ENCODE measurements at places on chromosomes 7 and 10.

- H3K4me1 ChIP-seq: no peaks in the 10 kb centered on the region
- no peak overlapping the region for H3K4me3 ChIP-seq
- no peak overlapping the region for H3K27ac ChIP-seq
These were observed 293.1 kb upstream of the CACNA2D1 start for GRCh38 chr7:82736633-82737032.

DNA sequence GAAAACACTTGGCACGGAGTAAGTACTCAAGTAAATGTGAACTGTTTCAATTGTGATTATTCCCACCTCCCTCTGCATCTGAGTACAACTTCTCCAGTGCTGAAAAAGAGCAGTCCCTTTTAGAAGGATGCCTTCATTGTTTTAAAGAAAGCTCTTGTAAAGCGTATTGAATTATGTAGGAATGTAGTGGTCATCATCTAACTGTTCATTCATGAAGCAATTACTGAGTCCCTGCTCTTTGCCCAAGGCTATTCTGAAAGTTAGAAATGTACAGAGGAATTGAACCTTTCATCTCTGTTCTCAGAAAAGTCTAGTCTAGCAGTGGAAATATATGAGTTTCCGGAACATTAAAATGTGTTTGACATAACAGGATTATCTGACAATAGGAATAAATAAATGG, 127.8 kb downstream of the CACNB2 start:
- no peaks in the 10 kb centered on the region for H3K4me1 ChIP-seq
- H3K27me3 ChIP-seq: no peaks in the 10 kb centered on the region
- H3K36me3 ChIP-seq: no peaks in the 10 kb centered on the region
- H3K27ac ChIP-seq: no peak overlapping the region
- no peak overlapping the region for H3K4me3 ChIP-seq

GRCh38 chr10:101564490-101564991, 23.5 kb downstream of the POLL start:
- peak; percentile 10 for DNase-seq
- peaks cover 11% of the 10 kb centered on the region for H3K27me3 ChIP-seq
- H3K27ac ChIP-seq: no peak overlapping the region

GRCh38 chr10:97450828-97451227, 4.9 kb downstream of the ZDHHC16 start:
- no peak for DNase-seq
- no peaks in the 10 kb centered on the region for H3K4me1 ChIP-seq
- no peaks in the 10 kb centered on the region for H3K36me3 ChIP-seq
- H3K4me3 ChIP-seq: no peak overlapping the region
- no peak overlapping the region for H3K27ac ChIP-seq

- H3K27me3 ChIP-seq: no peaks in the 10 kb centered on the region
- H3K4me3 ChIP-seq: no peak overlapping the region
- no peak overlapping the region for H3K27ac ChIP-seq
These were observed 90.5 kb downstream of the TWIST1 start for GRCh38 chr7:19026888-19027287.

GRCh38 chr7:85737426-85737825, 550.6 kb upstream of the SEMA3D start:
- H3K27me3 ChIP-seq: no peaks in the 10 kb centered on the region
- H3K36me3 ChIP-seq: no peaks in the 10 kb centered on the region
- no peak for DNase-seq
- no peaks in the 10 kb centered on the region for H3K4me1 ChIP-seq

DNA sequence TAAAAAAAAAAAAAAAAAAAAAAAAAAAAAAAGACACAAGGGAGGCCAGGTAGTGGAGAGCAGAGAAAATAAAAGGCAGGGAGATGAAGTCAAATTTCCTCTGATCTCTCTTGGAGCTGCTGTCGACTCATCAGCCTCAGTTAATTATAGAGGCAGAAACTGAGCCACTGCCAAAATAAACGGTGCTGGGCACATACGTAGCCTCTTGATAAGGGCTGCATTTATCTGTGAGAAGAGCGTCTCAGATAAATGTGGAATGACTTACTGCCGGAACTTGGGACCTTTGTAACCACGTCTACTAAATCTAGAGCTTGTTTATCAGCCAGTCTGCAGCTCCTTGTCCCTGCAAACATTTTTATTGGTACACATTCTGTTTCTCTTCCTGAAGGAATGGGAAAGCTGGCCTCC, 162.3 kb downstream of the BAMBI start:
- H3K4me3 ChIP-seq: no peak overlapping the region
- peak; percentile 40 for DNase-seq
- H3K27ac ChIP-seq: peak overlapping the region; percentile 79
- no peaks in the 10 kb centered on the region for H3K36me3 ChIP-seq
- no peaks in the 10 kb centered on the region for H3K4me1 ChIP-seq
- no peaks in the 10 kb centered on the region for H3K27me3 ChIP-seq
